ENCODE measurements at places on chromosomes 16 and 17.

- DNase-seq: no peak
Observed at GRCh38 chr16:88295671-88296436, 86.9 kb upstream of the ZNF469 start.

- no peak for DNase-seq
Observed at GRCh38 chr17:82021107-82021899, 1.4 kb downstream of the CENPX start.

DNA sequence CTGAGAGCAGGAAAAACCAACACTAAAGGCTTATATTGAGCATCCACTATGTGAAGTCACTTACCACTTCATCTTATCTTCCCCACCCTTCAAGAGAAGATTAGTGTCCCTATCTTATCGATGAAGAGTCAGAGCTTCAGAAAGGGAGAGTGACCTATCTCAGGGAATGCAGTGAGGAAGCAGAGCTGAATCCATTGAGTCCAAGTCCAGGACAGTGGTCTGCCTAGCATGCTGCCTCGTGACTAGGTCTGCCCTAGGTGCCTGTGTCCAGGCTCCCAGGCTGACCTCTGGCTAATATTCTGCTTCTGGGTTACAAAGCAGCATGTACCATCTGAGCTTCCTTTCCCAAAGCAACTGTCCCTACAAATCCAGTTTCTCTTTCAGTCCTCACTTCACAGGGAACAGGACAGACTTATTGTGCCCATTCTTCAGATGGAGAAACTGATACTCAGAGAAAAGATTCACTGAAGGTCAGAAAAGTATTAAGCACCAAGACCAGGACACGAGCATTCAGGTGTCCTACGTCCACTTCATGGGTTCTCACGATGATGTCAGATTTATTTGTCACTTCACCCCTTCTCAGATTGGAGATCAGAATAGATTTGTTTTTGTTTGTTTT, 13.3 kb upstream of the FZD2 start:
- no peak for DNase-seq

- DNase-seq: no peak
Observed at GRCh38 chr16:72291531-72291981, 119.6 kb upstream of the PMFBP1 start.

GRCh38 chr17:28471531-28472342, 1.7 kb upstream of the SLC13A2 start:
- no peak for DNase-seq

DNA sequence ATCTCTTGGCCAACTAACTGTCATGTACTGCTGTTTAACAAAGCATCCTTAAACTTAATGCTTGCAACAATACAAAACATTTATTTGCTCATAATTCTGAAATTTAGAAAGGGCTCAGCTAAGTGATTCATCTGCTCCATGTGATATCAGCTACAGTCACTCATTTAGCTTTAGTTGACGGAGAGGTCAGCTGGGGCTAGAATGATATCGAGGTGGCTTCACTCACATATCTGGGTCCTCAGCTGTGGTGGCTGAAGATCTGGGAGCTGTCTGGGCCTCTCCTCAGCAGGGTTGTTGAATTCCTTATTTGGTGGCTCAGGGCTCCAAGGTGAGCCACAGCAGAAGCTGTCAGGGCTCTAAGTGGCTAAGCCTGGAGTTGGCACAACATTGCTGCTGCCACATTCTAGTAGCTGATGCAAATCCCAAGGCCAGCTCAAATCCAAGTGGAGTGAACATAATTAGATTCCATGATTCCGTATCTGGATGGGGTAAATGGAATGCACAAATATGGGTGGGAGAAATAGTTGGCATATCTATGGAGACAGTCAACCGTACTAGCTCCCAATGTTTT, 62.8 kb downstream of the HS3ST3A1 start:
- DNase-seq: no peak

- DNase-seq: no peak
Observed at GRCh38 chr16:51181503-51181811, 30.4 kb upstream of the SALL1 start.

DNA sequence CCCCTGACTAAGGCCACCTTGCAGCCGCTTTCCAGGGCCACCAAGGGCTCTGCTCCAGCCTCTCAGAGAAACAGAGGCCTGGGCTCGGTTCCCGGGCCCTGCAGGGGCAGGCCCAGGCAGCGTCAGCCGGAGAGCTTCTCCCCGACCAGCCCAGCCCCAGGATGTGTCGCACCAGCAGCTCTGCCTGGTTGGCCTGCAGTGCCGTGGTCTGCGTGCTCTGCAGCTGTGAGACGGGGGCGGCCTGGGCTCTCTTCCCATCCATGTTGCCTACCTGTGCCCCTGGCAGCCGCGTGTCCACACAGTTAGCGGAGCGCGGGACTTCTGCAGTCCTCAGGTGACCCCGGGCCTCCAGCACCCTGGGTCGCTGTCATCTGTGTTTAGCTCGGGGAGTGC, 4.8 kb downstream of the IGFALS start:
- no peak for DNase-seq

DNA sequence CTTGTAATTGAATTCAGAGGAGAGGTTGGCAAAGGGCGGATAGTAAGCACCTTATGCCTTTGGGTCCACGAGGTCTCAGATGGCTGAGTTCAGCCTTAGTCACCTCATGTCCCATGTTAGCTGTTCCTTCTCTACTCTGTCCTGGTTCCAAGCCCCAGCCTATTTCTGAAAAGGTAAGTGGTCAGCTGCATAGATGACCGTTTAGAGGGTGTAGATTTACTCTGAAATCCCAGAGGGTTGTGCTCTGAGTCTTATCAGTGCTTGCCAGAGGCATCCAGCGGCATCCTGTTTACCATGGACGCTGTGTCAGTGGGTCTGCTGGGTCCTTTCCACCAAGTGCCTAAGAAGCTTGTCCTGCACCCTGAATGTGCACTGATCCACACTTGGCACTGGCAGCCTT, 1.9 kb downstream of the ZNF778 start:
- DNase-seq: no peak

DNA sequence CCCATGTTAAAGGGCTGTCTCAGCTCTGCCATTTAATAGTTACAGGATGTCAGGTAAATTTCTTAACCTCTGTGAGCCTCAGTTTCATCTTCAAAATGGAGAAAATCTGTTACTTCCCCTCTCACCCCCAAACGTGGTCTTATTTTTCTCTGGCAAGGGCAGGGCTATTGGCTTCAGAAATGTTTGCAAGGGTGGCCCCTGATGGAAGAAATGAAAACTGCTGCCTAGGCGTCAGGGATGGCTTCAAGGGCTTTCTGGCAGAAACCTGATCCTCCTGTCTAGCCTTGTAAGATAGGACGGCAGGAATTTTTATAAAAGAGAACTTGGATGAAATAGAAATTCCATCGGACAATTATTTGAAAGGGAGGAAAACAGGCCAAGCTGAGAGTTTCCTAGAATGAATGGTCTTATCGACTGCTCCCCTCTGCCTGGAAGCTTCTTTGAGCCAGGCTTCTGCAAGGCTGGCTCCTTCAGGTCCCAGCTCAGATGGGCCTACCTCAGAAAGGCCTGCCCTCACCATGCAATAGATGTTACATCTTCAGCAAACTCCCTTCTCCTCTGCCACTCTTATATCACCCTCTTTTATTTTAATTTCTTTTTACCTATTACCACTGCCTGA, 43.0 kb upstream of the TANGO6 start:
- DNase-seq: peak; percentile 50
